ENCODE measurements at places on chromosomes 4 and X. TPM values are rescaled to one million over a fixed set of nuclear protein-coding genes. Genes with fewer than 3 reads are reported as not detected.

The TAF7L gene
- not detected for polyA plus RNA-seq

DNA sequence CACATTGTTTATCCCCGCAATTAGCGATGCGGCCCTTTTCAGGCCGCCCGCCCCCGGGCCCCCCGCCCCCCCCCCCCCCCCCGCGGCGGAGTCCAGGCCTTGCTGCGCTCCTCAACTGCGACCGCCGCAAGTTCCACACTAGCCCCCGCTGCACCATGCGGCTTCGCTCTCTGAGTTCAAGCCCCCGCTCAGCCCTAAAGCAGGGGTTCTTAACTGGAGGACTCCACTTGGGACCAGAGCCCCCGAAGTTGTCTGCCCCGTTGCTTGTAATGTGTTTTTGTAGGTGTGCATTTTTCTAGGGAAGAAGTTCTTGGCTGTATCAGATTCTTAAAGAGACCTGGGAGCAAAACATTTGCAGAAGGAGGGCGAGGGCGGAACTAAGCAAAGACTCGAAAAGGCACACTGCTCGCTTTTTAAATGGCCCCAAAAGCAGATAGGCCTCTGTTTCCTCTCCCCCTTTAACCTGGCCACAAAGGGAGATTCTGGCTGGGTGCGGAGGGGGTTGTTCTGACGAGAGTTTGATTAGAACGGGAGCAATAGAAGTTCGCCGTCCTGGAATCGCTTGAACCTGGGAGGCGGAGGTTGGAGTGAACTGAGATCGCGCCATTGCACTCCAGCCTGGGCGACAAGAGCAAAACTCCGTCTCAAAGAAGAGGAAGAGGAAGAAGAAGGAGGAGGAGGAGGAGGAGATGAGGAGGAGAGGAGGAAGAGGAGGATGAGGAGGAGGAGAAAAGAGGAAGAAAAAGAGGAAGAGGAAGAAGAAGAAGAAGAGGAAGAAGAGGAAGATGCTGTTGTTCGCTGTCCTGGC is 2.3 kb upstream of the MSX1 start:
- H3K36me3 ChIP-seq: no peaks in the 10 kb centered on the region
- no peak for DNase-seq
- H3K27ac ChIP-seq: no peak overlapping the region

DNA sequence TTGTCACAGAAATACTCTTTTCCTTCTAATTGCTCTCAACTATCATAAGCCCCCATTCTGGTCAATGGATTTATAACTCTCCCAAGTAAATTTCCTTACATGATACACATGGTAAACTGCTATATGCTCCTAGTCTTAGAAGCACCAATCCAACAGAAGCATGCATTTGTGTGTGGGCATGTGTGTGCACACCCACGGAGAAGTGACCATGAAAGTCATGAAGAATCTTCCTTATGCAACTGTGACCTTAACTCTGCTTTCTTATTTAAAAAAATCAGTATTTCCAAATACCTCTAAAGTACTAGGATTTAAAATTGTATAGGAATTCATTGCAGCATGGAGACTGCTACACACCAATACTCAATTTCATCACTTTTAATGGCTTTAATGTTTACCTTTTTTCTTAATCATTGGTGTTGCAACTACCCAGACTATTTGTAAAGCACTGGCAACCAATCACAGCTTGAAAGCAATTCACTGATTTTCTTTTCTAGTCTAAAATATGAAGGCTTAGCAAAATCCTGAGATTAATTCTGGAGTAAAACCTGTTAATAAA is 47.6 kb downstream of the MAML3 start:
- no peak overlapping the region for H3K27ac ChIP-seq
- H3K27me3 ChIP-seq: no peaks in the 10 kb centered on the region
- no peak overlapping the region for H3K4me3 ChIP-seq

GRCh38 chrX:133437766-133438165 is 22.5 kb upstream of the GPC4 start:
- DNase-seq: no peak
- no peak overlapping the region for H3K4me3 ChIP-seq
- no peaks in the 10 kb centered on the region for H3K36me3 ChIP-seq
- no peaks in the 10 kb centered on the region for H3K4me1 ChIP-seq

- H3K4me1 ChIP-seq: no peaks in the 10 kb centered on the region
- DNase-seq: no peak
- no peaks in the 10 kb centered on the region for H3K27me3 ChIP-seq
- H3K27ac ChIP-seq: no peak overlapping the region
Observed at GRCh38 chr4:13678186-13678924, 50.8 kb upstream of the BOD1L1 start.

GRCh38 chr4:74391890-74392475 is 27.0 kb downstream of the EREG start:
- H3K27me3 ChIP-seq: no peaks in the 10 kb centered on the region
- H3K36me3 ChIP-seq: no peaks in the 10 kb centered on the region
- no peak for DNase-seq

The ADAM29 gene
- polyA plus RNA-seq: not detected

GRCh38 chr4:142142366-142143054 is 506.1 kb downstream of the IL15 start:
- H3K4me1 ChIP-seq: no peaks in the 10 kb centered on the region
- no peak for DNase-seq
- no peak overlapping the region for H3K4me3 ChIP-seq
- no peaks in the 10 kb centered on the region for H3K27me3 ChIP-seq
- no peak overlapping the region for H3K27ac ChIP-seq

The ADGRG4 gene
- not detected for polyA plus RNA-seq

- H3K27ac ChIP-seq: no peak overlapping the region
- no peaks in the 10 kb centered on the region for H3K36me3 ChIP-seq
- H3K4me3 ChIP-seq: no peak overlapping the region
- DNase-seq: no peak
- H3K4me1 ChIP-seq: no peaks in the 10 kb centered on the region
Observed at GRCh38 chrX:111854556-111855490, 21.2 kb upstream of the TRPC5OS start.

- H3K27me3 ChIP-seq: no peaks in the 10 kb centered on the region
- no peaks in the 10 kb centered on the region for H3K36me3 ChIP-seq
- no peak for DNase-seq
- H3K4me1 ChIP-seq: no peaks in the 10 kb centered on the region
- no peak overlapping the region for H3K4me3 ChIP-seq
Observed at GRCh38 chr4:40046311-40046980, 10.2 kb upstream of the N4BP2 start.

- DNase-seq: no peak
- H3K27me3 ChIP-seq: no peaks in the 10 kb centered on the region
- H3K4me3 ChIP-seq: no peak overlapping the region
- peaks cover 11% of the 10 kb centered on the region for H3K36me3 ChIP-seq
- no peak overlapping the region for H3K27ac ChIP-seq
Observed at GRCh38 chr4:2248821-2249261, 6.9 kb upstream of the HAUS3 start.

The MAGEC2 gene
- not detected for polyA plus RNA-seq

DNA sequence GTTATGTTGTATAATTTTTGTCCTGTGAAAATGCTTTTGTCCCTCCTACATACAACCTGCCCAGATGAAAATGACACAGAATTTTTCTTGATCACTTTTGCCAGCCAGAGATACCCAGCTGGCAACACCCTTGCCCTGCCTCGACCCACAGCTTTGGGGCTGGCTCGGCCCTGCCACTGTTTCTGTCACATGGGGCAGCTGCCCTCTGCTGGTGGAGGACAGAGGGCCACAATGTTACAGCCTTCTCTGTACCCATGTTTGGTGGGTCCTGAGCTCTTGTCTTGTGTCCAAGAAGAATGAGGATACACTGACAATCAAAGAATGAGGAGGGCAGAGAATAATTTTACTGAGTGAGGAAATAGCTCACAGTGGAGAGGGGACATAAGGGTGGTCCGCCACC is 31.1 kb downstream of the BMP15 start:
- DNase-seq: no peak
- no peak overlapping the region for H3K4me3 ChIP-seq
- no peaks in the 10 kb centered on the region for H3K27me3 ChIP-seq
- H3K36me3 ChIP-seq: no peaks in the 10 kb centered on the region
